ENCODE measurements at places on chromosomes 12 and 14.

GRCh38 chr12:127594351-127594970 lies 672.5 kb upstream of the TMEM132C start:
- DNase-seq: no peak
- H3K4me3 ChIP-seq: no peak overlapping the region
- no peak overlapping the region for H3K27ac ChIP-seq
- H3K36me3 ChIP-seq: no peaks in the 10 kb centered on the region
- H3K27me3 ChIP-seq: no peaks in the 10 kb centered on the region
- H3K4me1 ChIP-seq: no peaks in the 10 kb centered on the region

GRCh38 chr12:131506426-131506825 lies 204.5 kb upstream of the SFSWAP start:
- no peak for DNase-seq
- no peak overlapping the region for H3K27ac ChIP-seq
- peaks cover 10% of the 10 kb centered on the region for H3K4me1 ChIP-seq

- DNase-seq: no peak
- H3K4me1 ChIP-seq: no peaks in the 10 kb centered on the region
- no peaks in the 10 kb centered on the region for H3K36me3 ChIP-seq
- H3K4me3 ChIP-seq: no peak overlapping the region
Observed at GRCh38 chr12:10169104-10169503, 2.8 kb downstream of the OLR1 start.

GRCh38 chr12:26156201-26156871 lies 31.5 kb upstream of the BHLHE41 start:
- H3K36me3 ChIP-seq: no peaks in the 10 kb centered on the region
- H3K27me3 ChIP-seq: no peaks in the 10 kb centered on the region
- peak; percentile 35 for DNase-seq
- peak overlapping the region; percentile 97 for H3K27ac ChIP-seq
- peak overlapping the region; percentile 78 for H3K4me3 ChIP-seq

DNA sequence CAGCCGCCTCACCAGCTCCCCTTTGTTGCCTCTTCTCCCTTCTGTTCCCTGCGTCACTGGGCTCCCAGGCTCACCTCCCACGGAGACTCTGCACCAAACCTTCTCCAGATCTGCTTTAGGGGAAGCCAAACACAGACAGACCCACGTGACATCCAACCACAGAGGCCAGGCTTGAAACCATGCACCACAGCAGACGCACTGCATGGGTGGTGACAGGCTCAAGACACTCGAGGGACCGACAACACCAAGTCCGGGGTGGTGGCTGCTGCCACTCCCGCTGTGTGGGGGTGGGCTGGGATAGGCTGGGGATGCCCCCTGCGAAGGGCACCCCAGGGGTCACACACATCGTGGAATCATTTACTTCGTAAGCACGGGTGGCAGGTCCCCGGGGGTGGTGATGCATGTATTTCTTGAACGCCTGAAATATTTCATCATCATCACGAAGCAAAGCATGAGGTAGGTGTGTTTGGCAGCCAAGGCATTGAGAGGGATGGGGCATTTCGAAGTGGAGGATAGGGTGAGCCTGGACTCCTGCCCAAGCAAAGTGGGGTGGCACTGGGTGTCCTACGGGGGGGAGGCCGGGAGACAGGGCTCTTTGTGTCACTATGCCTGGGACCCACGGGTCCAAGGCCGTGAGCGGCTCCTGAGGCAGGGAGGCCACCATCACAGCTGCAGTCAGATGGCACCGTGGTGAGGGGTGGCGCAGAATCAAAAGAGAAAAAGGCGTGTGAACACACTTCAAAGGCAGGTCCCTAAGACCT lies 66.8 kb upstream of the RFLNA start:
- peaks cover 5% of the 10 kb centered on the region for H3K27me3 ChIP-seq
- no peak overlapping the region for H3K4me3 ChIP-seq

- no peaks in the 10 kb centered on the region for H3K4me1 ChIP-seq
- no peak for DNase-seq
- H3K36me3 ChIP-seq: no peaks in the 10 kb centered on the region
- H3K4me3 ChIP-seq: no peak overlapping the region
- no peak overlapping the region for H3K27ac ChIP-seq
- peaks cover 3% of the 10 kb centered on the region for H3K27me3 ChIP-seq
Observed at GRCh38 chr12:47021298-47021697, 58.1 kb upstream of the PCED1B start.

- no peaks in the 10 kb centered on the region for H3K4me1 ChIP-seq
- peaks cover 47% of the 10 kb centered on the region for H3K36me3 ChIP-seq
- DNase-seq: no peak
- H3K27ac ChIP-seq: no peak overlapping the region
Observed at GRCh38 chr14:95208598-95208997, 51.3 kb upstream of the DICER1 start.

- no peaks in the 10 kb centered on the region for H3K4me1 ChIP-seq
- H3K36me3 ChIP-seq: no peaks in the 10 kb centered on the region
- no peak overlapping the region for H3K27ac ChIP-seq
Observed at GRCh38 chr14:94975366-94975765, 182.0 kb downstream of the DICER1 start.

GRCh38 chr14:75885829-75886228 lies 96.0 kb downstream of the TGFB3 start:
- H3K4me3 ChIP-seq: no peak overlapping the region
- no peak overlapping the region for H3K27ac ChIP-seq
- no peaks in the 10 kb centered on the region for H3K4me1 ChIP-seq

DNA sequence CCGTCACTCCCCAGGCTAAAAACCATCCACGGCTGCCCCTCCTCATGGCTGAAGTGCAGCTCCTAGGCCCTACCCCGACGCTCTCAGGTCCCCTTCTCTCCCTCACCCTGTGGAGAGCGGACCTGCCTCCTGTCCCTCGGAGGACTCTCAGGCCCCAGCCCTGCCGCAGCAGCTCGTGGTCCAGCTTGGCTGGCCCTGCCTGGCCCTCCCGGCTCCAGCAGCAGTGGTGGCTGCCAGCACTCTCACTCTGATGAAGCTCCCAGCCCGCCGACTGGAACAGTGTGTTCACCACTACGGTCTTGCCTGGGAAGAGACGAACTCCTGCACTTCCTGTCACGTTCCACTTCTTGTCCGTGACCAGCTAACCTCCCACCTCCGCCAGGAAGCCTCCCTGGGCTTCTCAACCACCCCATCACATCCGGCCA lies 11.1 kb downstream of the BAG5 start:
- peaks cover 9% of the 10 kb centered on the region for H3K36me3 ChIP-seq
- H3K27me3 ChIP-seq: no peaks in the 10 kb centered on the region
- no peak overlapping the region for H3K27ac ChIP-seq
- DNase-seq: no peak

DNA sequence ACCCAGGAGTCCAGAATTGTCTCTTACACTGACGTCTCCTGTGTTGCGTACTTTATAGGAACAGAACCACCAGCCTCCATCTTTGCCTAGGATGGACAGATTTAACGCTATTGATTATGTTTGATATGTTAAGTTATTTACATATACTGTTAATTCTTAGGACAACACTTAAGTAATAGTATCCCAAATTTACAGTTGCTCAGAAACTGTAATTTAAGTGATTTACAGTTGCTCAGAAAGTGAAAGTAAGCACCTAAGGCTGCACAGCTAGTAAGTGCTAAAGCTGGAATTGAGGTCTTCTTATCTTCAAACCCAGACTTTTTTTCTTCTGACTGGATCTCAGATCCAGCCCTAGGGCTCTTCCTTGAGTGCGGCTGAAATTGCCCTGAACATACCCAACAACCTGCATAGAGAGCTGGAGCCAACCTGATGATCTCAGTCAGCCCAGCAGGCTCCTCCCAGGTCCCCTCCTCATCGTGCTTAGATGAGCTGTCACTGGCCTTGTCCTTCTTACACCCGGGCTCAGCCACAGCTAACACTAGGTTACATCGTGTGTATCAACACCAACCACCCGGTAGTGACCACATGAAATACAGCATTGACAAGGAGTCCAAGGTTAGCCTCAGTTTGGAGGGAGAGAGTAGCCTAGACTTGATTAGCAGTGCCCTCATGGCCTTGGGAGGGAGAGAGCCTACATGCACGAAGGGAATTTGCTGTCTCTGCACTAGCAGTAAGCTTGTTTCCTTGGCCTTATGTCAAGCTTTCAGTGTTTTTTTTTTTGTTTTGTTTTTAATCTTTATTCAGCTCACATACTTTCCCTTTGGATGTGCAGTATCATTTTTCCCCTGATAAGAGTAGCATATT lies 111.1 kb upstream of the ARHGAP5 start:
- DNase-seq: no peak
- H3K4me1 ChIP-seq: peaks cover 10% of the 10 kb centered on the region
- H3K4me3 ChIP-seq: no peak overlapping the region
- H3K27me3 ChIP-seq: no peaks in the 10 kb centered on the region
- no peak overlapping the region for H3K27ac ChIP-seq

DNA sequence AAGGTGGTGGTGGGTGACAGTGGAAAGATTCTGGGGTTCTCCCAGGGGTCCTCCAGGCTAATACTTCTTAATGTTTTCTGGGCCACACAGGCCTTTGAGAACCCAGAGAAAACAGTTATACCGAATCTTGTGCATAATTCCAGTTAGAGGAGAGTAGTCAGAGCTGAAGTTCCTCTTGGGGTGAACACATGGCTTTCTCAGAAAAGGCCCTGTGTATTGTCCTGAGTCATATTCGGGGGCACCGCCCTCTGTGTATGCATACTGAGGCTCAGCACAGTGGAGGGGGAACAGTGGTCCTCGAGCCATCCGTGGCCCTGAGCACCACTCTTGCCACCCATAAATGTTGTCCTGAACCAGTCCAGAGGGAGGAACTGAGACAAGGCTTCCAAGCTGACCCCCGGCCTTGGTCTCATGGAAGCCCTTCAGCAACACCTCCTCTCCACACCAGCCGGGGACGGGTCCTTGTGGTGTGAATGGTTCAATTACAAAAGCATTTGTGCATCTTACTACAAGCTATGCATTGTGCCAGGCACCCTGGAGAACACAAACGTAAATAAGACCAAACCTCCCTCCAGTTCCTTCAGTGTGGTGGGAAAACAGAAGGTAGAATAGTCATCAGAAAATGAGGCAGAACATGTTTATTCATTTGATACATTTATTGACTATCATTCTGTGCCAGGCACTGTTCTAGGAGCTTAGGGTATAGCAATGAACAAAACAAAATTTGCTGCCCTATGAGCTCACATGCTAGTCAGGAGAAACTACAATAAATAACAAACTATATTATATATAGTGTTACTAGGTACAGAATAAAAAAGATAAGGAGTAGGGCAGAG lies 9.9 kb downstream of the DHRS2 start:
- no peak overlapping the region for H3K27ac ChIP-seq
- H3K4me1 ChIP-seq: no peaks in the 10 kb centered on the region
- H3K4me3 ChIP-seq: no peak overlapping the region
- DNase-seq: no peak
- peaks cover 2% of the 10 kb centered on the region for H3K27me3 ChIP-seq

GRCh38 chr12:59425798-59426197 lies 170.0 kb upstream of the SLC16A7 start:
- no peaks in the 10 kb centered on the region for H3K36me3 ChIP-seq
- no peaks in the 10 kb centered on the region for H3K27me3 ChIP-seq
- no peaks in the 10 kb centered on the region for H3K4me1 ChIP-seq
- no peak for DNase-seq

- no peaks in the 10 kb centered on the region for H3K36me3 ChIP-seq
- no peak for DNase-seq
- no peak overlapping the region for H3K27ac ChIP-seq
- H3K27me3 ChIP-seq: no peaks in the 10 kb centered on the region
Observed at GRCh38 chr14:85688006-85688405, 158.1 kb downstream of the FLRT2 start.

DNA sequence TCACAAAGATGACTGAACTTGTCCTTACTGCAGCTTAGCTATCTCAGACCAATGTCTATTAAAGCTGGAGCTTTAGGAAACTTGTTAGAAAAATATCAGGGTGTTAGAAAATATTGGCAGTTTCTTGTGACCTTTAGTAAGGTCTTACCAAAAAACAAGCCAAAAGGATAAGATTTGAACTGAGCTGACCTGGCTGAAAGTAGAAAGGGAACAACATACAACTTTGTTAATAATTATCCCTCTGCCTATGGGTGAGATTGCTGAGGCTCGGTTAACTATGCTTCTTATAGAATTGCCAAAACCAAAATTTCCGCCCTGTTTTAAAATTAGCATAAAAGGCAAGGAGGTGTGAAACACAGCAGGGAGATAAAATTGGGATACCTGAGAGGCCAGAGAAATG lies 73.8 kb downstream of the DHRS2 start:
- H3K4me1 ChIP-seq: no peaks in the 10 kb centered on the region
- H3K27ac ChIP-seq: no peak overlapping the region
- H3K36me3 ChIP-seq: no peaks in the 10 kb centered on the region
- peaks cover 6% of the 10 kb centered on the region for H3K27me3 ChIP-seq

DNA sequence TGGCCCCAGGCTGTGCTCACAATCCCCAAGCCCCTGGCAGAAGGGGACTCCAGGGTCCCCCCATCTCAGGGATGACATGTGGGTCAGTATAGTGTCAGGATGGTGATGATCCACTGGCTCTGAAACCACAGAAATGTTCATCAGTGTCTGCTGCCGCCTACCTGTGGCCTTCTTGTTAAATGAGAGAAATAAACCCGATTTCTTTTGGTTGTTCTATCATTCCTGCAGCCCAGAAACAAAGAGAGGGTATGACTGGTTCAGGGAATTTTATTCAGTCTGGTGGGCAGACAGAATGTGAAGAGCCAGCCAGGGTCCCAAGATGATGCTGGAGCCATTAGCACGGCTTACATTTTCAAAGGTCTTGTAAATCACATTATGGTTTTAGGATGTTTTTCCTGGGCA lies 86.6 kb downstream of the CRADD start:
- peaks cover 22% of the 10 kb centered on the region for H3K4me1 ChIP-seq
- H3K27me3 ChIP-seq: no peaks in the 10 kb centered on the region
- no peak for DNase-seq
- no peaks in the 10 kb centered on the region for H3K36me3 ChIP-seq

DNA sequence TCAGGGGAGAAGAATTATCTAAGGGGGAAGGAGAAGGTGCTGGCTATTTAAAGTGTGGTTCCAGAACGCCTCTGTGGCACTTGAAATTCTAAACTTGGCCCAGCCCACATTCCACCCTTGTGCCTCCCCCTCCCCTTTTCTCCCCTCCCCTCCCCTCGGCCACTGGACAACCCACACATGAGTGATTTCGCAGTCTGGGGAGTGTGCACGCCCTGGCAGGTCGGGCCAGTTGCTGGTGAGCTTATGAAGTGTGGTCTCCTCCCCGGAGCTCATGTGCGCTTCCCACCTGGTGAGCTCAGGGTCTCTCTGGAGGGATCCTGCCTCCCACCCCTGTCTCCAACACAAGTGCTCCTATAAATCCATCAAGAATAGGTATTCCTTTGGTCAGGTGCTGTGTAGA lies at the start of gene SLC6A13:
TSS of gene SLC6A13 (minus strand) at position 20 of the 400 bp plus-strand sequence. CDS start 2,784 bp downstream, outside the sequence.
- H3K36me3 ChIP-seq: no peaks in the 10 kb centered on the region
- DNase-seq: no peak
- H3K4me1 ChIP-seq: no peaks in the 10 kb centered on the region
- H3K4me3 ChIP-seq: no peak within 1 kb of the TSS

DNA sequence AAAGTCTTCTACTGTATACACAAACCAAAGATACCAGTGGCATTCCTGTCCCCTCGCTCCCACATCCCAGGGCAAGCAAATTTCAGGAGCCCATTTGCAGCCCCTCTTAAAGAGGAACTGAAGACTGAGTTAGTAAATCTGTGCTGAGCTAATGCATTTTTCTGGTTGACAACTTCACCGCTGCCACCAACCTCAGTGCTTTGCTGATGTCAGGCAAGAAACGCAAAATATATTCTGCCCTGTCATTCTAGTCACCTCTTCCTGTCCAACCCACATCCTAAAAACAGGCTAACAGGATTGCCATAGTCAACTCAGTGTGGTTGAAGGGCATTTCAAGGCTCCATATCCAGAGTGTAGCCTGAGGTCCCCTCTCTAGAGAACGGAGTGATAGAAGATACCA lies 59.4 kb upstream of the FICD start:
- no peak overlapping the region for H3K4me3 ChIP-seq
- H3K27me3 ChIP-seq: peaks cover 21% of the 10 kb centered on the region
- H3K4me1 ChIP-seq: no peaks in the 10 kb centered on the region
- no peak overlapping the region for H3K27ac ChIP-seq
- DNase-seq: no peak

- H3K4me3 ChIP-seq: no peak overlapping the region
- peaks cover 69% of the 10 kb centered on the region for H3K4me1 ChIP-seq
- peak overlapping the region; percentile 81 for H3K27ac ChIP-seq
Observed at GRCh38 chr12:122030424-122031035, 8.8 kb downstream of the BCL7A start.

Data from activated B cell treated with CpG ODN at 0.5 μM for 24 hours (primary cell).